ENCODE measurements at places on chromosomes 4 and X. TPM values are rescaled to one million over a fixed set of nuclear protein-coding genes. Genes with fewer than 3 reads are reported as not detected.
A peak's percentile ranks its signal among the peaks of the same experiment; 100 is the strongest.

- no peak for DNase-seq
These were observed 651.3 kb downstream of the TECRL start for GRCh38 chr4:63757929-63758328.

- no peak for DNase-seq
These were observed 194.0 kb downstream of the SMIM20 start for GRCh38 chr4:26108054-26108453.

GRCh38 chr4:114267976-114268375 is 288.5 kb upstream of the ARSJ start:
- DNase-seq = no peak

DNA sequence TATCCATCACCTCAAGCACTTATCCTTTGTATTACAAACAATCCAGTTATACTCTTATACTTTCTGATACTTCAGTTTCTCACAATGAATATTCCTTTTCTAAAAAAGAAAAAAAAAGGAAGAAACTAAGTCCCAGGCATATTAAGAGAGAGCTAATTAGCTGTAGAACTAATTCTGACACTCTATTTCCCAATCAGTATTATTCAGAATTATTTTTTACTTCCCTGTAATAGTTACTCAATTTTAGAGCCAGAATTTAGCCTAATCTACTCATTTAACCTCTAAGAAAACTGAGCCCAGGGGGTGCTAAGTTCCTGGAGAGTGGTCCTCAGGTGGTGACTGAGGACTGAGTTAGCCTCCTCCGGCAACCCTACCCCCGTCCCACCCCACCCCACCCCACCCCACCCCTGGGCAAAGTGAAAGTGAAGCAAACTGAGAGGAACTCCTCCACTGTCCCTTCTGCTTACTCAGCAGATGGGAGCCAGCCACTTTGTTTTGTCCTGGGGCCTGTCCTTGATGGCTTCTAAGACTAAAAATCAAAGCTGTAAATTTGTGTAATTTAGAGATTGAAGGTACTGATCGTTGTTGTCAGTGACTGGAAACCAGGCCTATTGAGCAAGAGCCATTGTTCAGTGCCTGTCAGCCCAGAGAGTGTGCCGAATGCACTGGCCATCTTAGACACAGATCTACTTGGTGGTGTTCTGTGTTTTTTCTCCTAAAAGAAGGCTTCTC is 162.1 kb downstream of the CBR4 start:
- DNase-seq = no peak

GRCh38 chr4:163688856-163689255 is 194.4 kb downstream of the TMA16 start:
- no peak for DNase-seq

DNA sequence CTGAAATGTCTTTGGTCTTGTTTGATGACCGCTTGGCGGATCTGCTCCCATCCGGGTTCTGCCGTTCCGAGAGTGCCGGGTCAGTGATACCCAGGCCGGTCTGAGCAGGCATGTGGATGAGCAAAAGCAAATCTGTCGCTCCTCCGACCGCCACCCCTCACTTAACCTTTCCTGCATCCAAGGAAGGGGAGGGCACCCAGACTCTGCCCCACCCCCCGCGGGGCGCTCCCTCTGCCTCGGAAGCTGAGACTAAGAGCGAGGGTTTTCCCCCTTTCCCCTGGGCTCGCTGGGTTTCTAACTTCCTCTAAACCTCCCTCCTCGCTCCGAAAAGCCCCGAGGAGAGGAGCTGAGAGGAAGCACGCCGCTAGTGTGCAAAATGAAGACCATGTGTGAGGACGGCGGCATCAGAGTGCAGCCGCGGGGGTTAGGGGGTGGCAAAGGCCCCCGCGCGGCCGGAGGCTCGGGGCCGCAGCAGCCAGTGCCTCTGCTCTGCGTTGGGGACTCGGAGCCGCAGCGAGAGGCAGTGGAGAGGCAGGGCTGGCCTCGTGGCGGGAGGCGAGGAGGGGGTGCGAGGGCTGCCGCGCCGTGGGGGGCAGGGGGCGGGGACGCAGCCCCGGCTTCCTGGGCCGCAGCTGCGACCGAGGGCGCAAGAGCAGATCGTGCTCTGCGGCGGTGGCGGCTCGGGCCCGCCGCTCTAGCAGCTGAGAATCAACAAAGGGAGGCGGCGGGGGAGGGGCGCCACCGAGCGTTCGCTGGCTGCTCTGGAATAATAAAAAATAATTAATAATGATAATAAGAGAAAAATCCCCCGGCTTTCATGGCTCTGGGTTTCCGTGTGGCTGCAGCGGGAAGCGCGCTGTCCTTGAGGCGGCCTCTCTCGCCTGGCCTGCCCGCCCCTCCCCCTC is 55.8 kb upstream of the BCOR start:
- no peak for DNase-seq

GRCh38 chrX:41846714-41847113 is 76.6 kb downstream of the CASK start:
- no peak for DNase-seq

GRCh38 chr4:41880840-41881831 is 54.1 kb upstream of the TMEM33 start:
- no peak for DNase-seq

- no peak for DNase-seq
These were observed 30.0 kb downstream of the CTBP1 start for GRCh38 chr4:1218634-1219565.

GRCh38 chr4:89000844-89001360 is 56.1 kb downstream of the FAM13A start:
- no peak for DNase-seq

DNA sequence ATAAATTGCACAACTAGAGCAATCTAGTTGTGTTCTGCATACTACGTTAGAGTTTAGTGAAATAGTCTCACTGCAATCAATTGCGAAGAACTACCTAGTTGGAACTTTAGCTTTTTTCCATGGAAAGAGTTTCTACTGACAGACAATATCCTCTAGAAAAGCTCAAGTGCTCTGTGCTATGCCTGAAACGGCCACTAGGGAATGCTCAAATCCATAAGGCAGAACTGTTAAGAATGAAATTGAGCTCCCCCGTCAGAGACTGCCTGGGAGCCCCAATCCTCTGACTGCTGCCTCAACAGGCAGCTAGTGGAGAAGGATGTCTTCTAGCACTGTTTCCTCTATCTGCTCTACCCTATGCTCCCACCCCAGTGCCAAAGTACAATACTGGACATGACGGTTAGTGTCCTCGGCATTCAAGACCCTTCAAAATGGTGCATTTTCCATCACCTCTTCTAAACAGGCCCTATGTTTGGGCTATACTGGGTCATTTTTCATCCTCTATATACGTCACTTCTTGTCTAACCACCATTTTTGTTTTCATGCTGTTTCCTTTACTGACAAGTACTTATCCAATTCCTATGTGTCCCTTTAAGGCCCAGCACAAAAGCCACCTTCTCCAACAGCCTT is 35.3 kb downstream of the FRMD7 start:
- DNase-seq = peak; percentile 65

- no peak for DNase-seq
These were observed 454.7 kb downstream of the IL15 start for GRCh38 chr4:142091085-142091513.

DNA sequence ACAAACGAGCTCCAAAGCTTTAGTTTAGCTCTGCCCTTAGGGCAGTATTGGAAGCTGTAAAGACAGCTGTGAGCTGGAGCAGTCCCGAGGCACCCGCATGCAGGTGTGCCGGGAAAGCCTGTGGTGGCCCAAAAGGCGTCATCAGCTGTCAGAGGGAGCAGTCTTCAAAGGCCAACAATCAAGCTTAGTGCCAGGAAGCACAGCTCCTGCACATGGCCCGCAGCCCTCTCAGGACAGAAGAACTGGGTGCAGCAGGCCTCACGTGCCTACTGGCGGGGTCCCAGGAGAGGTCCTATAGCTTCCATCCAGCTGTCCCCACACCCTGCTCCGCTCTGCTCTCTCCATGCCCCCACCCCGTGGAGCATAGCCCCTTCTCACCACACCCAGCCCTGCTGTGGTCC is 92.2 kb upstream of the TRIM2 start:
- no peak for DNase-seq

DNA sequence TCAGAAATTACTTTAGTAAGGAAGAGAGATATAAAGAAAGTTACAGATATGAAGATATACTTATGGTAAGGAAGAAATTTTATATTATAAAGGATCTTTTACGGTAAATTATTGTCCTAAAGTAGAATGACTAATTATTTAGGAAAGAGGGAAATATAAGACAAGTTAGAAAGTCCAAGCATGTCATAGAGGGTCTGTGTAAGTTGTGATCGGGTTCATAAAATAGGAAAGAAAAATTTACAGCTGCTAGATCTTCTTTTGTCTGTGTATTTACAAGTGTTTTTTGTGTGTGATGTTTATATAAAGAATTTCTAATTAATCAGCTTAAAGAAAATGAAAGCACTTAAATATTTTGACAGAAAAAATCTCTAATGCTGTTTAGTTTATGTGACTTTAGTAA is 1054.9 kb upstream of the DIAPH2 start:
- DNase-seq = no peak

- DNase-seq = no peak
These were observed 3.7 kb downstream of the TAF7L start for GRCh38 chrX:101287402-101287801.

- no peak for DNase-seq
These were observed 41.6 kb upstream of the UGT2B7 start for GRCh38 chr4:69054578-69055200.

DNA sequence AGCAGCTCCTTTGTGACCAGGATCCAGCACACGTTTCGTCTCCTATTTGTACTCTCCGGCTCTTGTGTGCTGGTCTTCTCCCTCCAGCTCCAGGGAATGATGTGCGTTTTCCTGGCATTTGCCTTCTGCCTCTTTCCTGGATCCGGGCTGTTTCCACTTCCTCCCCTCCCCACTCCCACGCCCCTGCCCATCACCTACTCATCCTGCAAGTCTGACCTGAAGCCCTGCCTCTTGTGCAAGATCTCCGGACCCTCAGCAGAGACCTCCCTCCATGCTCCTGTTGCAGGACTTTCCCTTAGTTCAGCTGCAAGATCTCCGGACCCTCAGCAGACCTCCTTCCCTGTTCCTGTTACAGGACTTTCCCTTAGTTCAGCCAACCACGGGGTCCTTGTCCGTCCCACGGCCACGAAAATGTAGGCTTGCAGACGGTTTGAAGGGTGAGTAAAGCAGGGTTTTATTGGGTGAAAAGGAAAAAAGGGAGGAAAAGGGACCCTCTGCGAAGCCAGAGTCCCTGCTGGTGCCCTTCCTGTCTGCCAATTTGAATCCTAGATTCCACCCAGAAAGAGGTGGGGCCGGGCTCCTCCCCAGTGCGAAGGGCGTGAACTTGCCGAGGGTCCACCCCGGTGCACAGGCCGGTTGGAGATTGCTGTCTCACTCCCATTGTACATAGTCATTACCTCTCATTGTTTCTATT is 74.4 kb upstream of the IRF2 start:
- DNase-seq = no peak

DNA sequence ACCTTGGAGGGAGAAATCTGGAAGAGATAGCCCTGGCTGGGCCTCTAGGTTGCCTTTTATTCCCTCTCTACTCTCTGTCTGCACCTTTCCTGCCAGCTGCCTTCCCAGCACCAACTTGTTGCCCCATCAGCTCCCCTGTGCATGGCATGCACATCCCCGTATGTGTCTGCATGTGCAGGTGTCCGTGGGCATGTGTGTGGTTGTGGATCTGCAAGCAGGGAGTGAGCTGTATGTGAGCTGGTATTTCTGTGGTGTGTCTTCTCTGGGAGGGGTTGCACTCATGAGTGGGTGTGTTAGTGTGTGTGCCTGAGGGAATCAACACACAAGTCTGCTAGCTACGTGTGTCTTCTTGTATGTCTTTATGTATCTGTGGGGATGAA is 9.9 kb downstream of the L1CAM start:
- no peak for DNase-seq

GRCh38 chr4:26083987-26084386 is 170.0 kb downstream of the SMIM20 start:
- DNase-seq = no peak

GRCh38 chrX:100863326-100863864 is 10.8 kb downstream of the NOX1 start:
- no peak for DNase-seq

DNA sequence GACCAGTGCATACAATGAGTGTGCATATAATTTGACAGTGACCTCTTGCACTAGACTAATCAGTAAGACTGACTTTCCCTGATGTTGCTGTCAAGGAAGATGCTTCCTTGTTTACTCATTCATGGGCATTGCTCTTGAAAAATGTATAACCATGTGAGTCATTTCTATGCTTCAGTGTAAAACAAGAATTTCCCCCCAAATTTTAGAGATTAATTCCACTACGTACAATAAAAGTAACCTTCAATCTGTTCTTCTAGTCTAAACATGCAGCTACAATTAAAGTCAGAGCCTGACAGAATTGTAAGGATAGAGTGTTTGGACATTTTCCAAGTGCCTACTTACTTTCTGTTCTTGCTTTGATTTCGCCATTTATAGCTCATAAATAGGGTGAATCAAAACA is 935.7 kb downstream of the RAPGEF2 start:
- DNase-seq = no peak

Gene PDE5A
- 74.4 TPM for total RNA-seq

Gene MSX1
- total RNA-seq = 4.0 TPM

Gene MAGEA6
- total RNA-seq = not detected

Gene SUPT20HL2
- total RNA-seq = 0.57 TPM

Gene CD99L2
- total RNA-seq = 30.5 TPM

Gene DCLK2
- total RNA-seq = 9.6 TPM

Gene HTRA3
- 17.5 TPM for total RNA-seq

Gene SPINK2
- not detected for total RNA-seq

Gene NAA11
- total RNA-seq = not detected

Gene LRRC66
- total RNA-seq = 0.29 TPM

Data from ureter (tissue), 1 donor.